ENCODE measurements at places on chromosomes 16 and 17.
A peak's percentile ranks its signal among the peaks of the same experiment; 100 is the strongest.

DNA sequence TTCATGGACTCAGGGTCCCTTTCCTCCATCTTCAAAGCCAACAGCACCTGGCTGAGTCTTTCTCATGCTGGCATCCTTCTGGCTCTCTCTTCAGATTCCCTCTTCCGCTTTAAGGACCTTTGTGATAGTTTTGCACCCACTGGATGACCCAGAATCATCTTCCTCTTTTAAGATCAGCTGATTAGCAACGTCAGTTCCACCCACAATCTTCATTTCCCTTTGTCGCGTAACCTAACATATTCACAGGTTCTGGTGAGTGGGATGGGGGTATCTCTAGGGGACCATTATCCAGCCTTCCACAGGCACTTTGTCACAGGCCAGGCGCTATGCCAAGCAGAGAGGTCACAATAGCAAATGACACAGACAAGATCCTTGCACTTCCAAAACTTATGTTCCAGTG is 593.8 kb downstream of the MAF start:
- no peak for DNase-seq

GRCh38 chr17:3610523-3610922 is 1.3 kb upstream of the TRPV1 start:
- no peak for DNase-seq

- DNase-seq: no peak
Observed at GRCh38 chr17:50022463-50023130, 27.6 kb upstream of the DLX3 start.

GRCh38 chr16:1614456-1615102 is 2.4 kb downstream of the CRAMP1 start:
- peak; percentile 42 for DNase-seq

- DNase-seq: peak; percentile 76
Observed at GRCh38 chr17:18261146-18261515, 669 bp downstream of the MIEF2 start.

DNA sequence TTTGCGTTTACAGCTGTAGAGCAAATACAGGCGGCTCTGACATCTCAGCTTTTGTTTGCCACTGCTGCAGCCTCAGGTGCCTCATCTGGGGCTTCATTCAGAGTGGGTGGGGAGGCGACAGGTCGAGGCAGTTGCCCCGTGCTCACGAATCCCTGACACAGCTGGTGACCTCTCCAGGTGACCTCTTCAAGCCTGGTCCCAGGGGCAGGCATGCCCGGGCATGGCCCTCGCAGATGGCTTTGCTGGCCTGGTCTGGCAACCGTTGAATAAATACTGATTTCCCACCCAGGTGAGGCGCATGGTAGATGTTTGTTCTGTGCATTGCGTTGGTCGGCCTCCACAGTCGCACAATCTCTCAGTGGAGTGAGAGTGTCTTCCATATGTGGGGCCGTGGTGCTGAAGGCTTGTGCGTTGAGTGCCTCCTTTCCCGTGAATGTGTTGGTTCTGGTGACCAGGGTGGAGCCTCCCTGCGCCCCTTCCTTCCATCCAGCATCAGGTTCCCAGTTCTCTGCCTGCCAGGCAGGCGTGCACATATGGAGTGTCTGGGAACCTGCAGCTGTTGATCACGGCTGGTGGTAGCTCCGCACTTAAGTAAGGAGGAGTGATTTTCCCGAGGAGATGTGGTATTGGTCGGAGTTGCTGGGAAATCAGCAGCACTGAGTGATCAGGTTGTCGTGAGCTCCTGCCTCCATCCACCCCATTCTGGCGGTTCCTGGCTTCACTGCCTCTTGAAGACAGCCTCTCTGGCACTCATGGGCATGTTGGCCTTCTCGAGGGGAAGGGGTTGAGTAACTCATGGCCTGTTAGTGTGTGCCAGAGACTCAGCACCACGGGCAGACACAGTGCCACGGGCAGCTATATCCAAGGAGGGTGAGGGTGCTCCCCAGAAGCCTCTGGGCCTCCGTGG is 149.7 kb downstream of the RPTOR start:
- DNase-seq: no peak

- no peak for DNase-seq
Observed at GRCh38 chr17:62105357-62105756, 40.3 kb upstream of the MED13 start.

GRCh38 chr17:45222014-45222288 is 266 bp downstream of the FMNL1 start:
- DNase-seq: no peak

DNA sequence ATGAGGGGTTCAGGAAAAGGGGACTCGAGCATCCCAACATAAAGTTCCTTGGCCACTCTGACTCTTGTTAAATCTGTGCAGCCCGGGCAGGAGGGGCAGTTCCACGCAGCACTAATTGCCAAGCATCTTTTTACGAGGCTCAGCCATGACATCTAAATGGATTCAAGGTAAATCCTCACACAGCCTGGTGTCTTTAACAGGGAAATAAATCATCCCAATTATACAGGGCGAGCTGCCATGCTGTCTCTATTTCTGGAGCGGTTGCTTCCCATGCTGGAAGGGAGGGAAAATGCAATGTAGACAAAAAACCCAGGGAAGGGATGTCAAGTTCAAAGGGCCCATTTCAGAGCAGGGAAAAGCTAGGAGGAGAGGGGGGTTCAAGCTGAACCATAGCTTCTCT is 110.0 kb downstream of the GAS7 start:
- no peak for DNase-seq

GRCh38 chr17:22301353-22301745 is 609.0 kb downstream of the KCNJ18 start:
- DNase-seq: no peak

- DNase-seq: no peak
Observed at GRCh38 chr17:7586673-7587419, 3.0 kb downstream of the SOX15 start.

DNA sequence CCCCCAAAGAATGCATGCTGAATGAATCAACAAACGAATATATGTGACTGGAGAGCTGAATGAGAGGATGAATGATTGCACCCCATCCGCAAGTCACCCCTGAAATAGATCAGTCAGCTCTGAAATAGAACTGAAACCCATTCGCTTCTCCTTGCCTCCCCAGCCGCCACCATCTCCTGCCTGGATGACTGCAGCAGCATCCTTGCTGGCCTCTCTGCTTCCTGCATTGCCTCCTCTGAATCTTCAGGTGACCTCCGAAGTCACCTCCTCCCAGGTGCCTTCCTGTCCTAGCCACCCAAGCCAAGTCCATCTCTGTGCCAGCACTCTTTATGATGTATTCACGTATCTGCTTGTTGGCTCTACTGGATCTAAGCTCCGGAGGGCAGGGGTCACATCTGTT is 288.3 kb downstream of the CPPED1 start:
- no peak for DNase-seq

DNA sequence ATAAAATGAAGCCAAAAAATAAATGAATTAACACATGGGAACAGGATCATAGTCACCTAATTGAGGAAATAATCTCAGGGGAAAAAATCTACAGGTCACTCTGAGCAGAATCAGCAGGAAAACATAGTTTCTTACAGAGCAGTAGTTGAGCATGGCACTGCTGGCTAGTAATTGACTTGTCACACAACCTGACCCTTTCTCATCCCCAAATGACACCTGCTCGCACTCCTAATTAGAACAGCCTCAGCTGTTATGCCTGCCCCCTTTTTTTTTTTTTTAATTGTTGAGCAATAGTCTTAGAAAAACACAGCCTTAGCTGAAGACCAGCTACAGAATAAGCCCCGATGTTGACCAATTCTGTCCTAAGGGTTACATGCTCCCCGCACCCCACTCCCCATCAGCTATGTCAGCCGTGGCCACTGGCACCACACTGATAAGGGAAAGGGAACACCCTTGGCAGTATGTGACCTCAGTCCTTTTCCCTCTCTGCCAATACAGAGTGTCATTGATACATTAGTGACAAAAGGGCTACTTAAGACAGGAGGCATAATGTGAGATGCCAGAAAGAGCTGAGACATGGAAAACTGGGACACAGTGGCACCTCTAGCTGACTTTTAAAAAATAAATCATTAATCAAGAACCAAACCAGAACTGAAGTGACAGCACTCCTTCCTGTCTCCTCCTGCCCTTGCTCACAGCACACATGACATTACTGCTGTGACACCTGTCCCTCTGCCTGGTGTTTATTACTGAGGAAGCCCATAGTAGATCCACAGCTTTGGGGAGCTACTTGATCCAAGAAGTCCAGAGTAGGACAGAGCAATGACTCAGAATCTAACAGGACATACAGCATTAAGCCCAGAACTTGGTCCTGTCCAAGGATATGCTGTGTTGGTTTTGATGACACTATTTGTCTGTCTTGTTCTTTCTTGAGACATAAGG is 41.7 kb downstream of the WDR59 start:
- DNase-seq: no peak

GRCh38 chr17:40399185-40399584 is 18.5 kb downstream of the TOP2A start:
- DNase-seq: peak; percentile 54

- DNase-seq: no peak
Observed at GRCh38 chr17:41396996-41397660, at the start of gene KRT31. Gene KRT31, minus strand, starts transcription at chr17:41397608. Its CDS starts 69 bp downstream, at chr17:41397539.

DNA sequence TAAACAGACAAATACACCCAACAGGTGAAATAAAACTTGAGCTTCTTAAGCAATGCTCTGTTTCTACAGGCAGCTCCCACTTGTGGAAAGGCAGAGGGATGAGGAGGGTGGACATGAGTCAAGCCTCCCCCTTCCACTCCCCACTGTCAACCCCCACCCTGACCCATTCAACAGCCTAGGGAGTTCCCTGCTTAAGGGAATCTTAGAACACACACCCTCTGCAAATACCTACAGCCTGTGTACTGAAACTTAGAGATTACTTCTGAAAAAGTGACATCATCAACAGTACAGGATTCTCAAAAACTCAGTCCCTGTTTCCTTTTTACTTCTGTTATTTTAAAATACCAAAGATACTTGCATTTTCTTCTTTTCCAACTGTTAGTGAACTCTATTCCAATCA is 345.4 kb downstream of the SOX9 start:
- DNase-seq: no peak

- no peak for DNase-seq
Observed at GRCh38 chr17:22506861-22507260, 814.5 kb downstream of the KCNJ18 start.

GRCh38 chr17:74012465-74012864 is 191.0 kb upstream of the RPL38 start:
- DNase-seq: no peak

DNA sequence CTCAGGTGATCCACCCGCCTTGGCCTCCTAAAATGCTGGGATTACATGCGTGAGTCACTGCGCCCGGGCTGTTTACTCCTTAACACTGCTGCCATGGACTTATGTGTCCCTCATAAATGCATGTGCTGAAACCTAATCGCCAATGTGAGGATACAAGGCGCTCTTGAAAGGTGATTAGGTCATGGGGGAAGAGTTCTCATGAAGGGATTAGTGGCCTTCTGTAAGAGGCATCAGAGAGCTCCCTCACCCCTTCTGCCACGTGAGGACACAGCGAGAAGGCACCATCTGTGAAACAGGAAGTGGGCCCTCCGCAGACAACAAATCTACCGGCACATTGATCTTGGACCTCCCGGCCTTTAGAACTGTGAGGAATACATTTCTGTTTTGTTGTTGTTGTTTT is 19.1 kb downstream of the ITPRIPL2 start:
- DNase-seq: no peak

GRCh38 chr17:13931111-13931526 is 138.2 kb upstream of the COX10 start:
- DNase-seq: peak; percentile 2

DNA sequence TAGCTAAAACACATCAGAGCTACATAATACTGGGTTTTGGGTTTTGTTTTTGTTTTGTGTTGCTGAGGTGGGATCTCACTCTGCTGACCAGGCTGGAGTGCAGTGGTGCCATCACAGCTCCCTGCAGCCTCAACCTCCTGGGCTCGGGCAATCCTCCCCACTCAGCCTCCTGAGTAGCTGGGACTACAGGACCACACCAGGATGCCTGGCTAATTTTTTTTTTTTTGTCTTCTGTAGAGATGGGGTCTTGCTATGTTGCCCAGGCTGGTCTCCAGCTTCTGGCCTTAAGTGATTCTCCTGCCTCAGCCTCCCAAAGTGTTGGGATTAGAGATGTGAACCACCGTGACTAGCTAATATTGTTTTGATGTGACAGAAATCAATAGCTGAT is 6.2 kb downstream of the MEAK7 start:
- no peak for DNase-seq

DNA sequence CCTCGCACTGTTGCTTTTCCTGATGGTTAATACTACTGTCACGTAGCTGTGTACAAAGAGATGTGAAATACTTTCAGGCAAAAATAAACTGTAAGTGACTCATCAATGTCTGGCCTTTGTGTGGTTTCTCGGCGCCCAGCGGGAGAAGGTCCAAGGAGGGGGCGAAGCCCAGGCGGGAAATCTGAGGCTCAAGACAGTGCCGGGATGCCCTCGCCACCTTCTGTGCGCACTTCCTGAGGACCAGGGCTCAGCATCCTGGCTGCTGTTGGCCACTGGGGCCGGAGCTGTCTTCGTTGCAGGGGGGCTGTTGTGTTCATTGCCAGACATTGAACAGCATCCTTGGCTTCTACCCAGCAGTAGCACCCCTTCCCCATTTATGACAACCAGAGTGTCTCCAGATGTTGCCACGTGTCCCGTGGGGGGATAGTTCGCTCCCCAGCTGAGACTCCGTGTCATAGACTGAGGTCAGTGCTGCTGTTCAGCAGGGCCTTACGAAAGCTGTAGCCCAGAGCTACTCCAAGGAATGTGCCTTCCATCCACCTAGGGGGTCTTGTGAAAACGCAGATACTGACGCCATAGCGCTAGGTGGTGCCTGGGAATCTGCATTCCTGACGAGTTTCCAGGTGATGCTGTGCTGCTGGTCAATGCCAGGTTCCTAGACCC is 67.3 kb upstream of the PLCG2 start:
- no peak for DNase-seq

GRCh38 chr17:27975146-27976011 is 67.1 kb upstream of the NLK start:
- no peak for DNase-seq

- DNase-seq: peak; percentile 52
Observed at GRCh38 chr16:6684076-6684673, 648.5 kb upstream of the RBFOX1 start.

DNA sequence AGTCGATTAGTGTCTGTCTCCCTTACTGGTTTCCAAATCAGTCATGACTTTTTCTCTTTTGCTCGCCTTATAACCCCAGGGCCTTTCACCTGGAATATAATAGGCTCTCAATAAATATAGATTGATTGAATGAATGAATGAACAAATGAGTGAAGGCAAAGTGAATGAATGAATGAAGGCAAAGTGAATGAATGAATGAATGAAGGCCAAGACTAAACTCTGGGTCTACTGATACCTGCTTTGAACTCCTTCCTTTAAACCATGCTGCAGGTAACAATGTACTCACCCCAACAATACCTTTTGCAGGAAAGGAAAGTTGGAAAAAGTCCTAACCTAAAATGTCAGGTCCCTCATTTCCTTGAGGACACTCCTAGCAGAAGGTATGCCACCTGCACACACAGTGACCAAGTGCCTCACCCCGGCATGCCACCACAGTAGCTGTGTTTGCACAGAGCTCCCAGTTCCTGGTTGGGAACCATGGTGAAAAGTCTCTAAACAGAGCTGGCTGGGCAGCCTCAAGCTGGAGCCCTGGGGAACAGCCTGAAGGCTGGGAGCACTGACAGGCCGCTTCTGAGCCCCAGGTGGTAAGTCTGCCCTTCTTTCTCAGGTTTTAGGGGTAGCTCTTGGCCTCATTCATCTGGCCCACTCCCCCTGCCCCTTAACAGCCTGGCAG is 42.7 kb upstream of the ANKFN1 start:
- no peak for DNase-seq
